ENCODE measurements at places on chromosomes 7 and 10. TPM values are rescaled to one million over a fixed set of nuclear protein-coding genes. Genes with fewer than 3 reads are reported as not detected.

DNA sequence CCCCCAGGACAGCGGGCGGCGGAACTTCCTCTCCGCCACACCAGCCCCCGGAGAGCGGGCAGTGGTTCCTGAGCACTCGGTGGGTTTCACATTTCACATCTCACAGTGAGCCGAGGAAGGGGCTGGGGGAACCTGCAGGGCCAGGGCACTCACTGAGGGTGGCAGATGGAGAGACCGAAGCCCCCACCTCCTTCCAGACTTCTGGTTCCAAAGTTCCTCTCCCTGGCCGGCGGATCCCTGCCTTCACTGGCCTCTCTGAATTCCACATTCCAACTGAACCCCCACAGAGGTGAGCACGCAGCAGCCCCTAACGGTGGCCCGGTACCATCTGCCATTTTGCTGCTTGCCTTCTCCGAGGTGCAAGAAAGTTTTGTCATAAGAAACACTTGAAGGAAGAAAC, 461.0 kb downstream of the PTPRN2 start:
- no peak for DNase-seq

DNA sequence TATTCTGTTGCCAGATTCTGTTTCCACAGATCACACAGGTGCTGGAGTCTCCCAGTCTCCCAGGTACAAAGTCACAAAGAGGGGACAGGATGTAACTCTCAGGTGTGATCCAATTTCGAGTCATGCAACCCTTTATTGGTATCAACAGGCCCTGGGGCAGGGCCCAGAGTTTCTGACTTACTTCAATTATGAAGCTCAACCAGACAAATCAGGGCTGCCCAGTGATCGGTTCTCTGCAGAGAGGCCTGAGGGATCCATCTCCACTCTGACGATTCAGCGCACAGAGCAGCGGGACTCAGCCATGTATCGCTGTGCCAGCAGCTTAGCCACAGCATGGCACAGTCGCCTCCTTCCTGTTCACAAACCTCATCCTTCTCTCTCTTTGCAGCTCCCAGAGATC, 237.5 kb upstream of the PRSS1 start:
- DNase-seq = no peak

DNA sequence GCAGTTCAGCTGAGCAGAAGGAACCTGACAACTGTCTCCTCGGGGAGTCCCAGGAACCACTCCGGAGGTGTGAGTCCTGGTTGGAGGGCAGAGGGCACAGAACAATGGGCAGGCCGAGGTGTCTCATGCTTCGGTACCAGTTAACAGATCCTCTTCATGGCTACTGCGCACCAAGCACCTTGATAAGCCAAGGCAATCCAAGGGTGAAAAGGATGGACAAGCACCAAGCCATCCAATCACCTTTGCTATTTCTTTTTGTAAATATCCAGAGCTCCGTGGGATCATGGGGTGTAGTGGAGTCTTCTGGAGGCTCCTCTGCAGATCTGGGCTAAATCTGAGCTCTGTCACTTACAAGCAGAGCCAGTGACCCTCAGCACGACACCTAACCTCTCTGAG, 233.5 kb downstream of the WDR11 start:
- DNase-seq = no peak

The ZNF398 gene
- 14.2 TPM for polyA plus RNA-seq

GRCh38 chr7:30804078-30804661, 33.0 kb downstream of the MINDY4 start:
- no peak for DNase-seq

GRCh38 chr7:467856-468545, 51.6 kb downstream of the PDGFA start:
- no peak for DNase-seq

The CPEB3 gene
- polyA plus RNA-seq = 2.5 TPM

DNA sequence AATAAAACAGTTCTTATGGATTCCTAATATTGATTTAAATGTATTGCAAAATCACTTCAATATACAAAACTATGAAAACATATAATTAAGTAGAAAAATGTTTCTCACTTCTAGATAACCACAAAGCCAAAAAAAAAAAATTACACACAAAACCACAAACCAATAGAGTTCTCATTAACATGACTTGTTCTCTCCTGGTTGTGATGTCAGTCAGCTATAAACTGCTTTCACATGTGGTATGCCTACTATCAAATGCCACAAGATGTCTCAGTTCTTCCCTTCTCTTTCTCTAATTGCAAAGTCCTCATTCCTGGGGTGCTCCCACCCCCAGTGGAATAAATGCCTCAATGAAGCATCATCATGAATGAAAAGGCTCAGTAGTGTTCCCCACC, 16.6 kb downstream of the GNAI1 start:
- no peak for DNase-seq

DNA sequence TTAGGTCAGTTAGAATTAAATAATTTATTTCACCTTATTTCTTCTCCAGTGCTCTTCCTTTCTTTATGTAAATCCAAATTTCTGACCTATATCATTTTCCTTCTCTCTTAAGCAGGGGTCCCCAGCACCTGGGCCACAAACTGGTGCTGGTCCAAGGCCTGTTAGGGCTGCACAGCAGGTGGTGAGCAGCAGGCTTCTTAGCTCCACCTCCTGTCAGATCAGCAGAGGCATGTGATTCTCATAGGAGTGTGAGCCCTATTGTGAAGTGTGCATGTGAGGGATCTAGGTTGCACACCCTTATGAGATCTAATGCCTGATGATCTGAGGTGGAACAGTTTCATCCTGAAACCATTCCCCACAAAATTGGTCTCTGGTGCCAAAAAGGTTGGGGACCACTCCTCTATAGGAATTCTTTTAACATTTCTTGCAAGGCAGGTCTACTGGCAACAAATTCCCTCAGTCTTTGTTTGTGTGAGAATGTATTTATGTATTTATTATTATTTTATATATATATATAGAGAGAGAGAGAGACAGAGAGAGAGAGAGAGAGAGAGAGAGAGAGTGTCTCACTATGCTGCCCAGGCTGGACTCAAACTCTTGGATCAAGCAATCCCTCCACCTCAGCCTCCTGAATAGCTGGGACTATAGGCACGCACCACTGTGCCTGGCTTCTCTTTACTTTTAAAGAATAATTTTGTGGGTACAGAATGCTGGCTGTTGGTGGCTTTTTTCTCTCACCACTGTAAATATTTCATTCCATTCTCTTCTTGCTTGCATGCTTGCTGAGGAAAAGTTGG, 4.3 kb upstream of the ABCC2 start:
- DNase-seq = no peak

The MYOZ1 gene
- polyA plus RNA-seq = 5.4 TPM

The PON1 gene
- polyA plus RNA-seq = 1.3 TPM
